ENCODE measurements at places on chromosomes 2 and 18. TPM values are rescaled to one million over a fixed set of nuclear protein-coding genes. Genes with fewer than 3 reads are reported as not detected.

Gene GALR1
- not detected for total RNA-seq

Gene XIRP2
- total RNA-seq = 1.9 TPM

Gene CRYBA2
- not detected for total RNA-seq

Gene C2orf78
- not detected for total RNA-seq

Gene ANKRD44
- 11.5 TPM for total RNA-seq

Gene RAX
- not detected for total RNA-seq

Gene TMEM247
- total RNA-seq = 0.43 TPM

Gene NGEF
- 0.57 TPM for total RNA-seq

Gene FAP
- 272 TPM for total RNA-seq

Gene R3HDM1
- total RNA-seq = 7.0 TPM

Gene ST6GAL2
- total RNA-seq = 0.44 TPM

Gene CMPK2
- total RNA-seq = 0.22 TPM

Gene MYL1
- not detected for total RNA-seq

Gene ZNF513
- 12.3 TPM for total RNA-seq

Gene ABCG8
- total RNA-seq = not detected

Gene RAB6C
- not detected for total RNA-seq

Gene BOD1L2
- total RNA-seq = not detected

Gene TACR1
- 0.29 TPM for total RNA-seq

Gene GPR35
- total RNA-seq = 0.14 TPM

Gene HOXD13
- total RNA-seq = not detected

Gene USP40
- total RNA-seq = 37.9 TPM

Gene SIX3
- not detected for total RNA-seq

Gene TUBA3E
- not detected for total RNA-seq

Gene CTAGE1
- total RNA-seq = not detected

Gene ACVR1
- total RNA-seq = 41.6 TPM

Gene ALPP
- total RNA-seq = not detected

Gene DOK6
- total RNA-seq = 0.66 TPM

Gene UGT1A4
- total RNA-seq = not detected

Gene INHBB
- not detected for total RNA-seq

Gene PROM2
- total RNA-seq = 0.72 TPM

Gene RPRM
- not detected for total RNA-seq

Gene CAVIN2
- total RNA-seq = 18.6 TPM

Gene CTIF
- total RNA-seq = 32.4 TPM

Gene HES6
- 9.6 TPM for total RNA-seq

Gene HOXD9
- total RNA-seq = 1.7 TPM

Gene ZNF385B
- not detected for total RNA-seq

Gene STARD6
- total RNA-seq = not detected

Gene ATP8B1
- total RNA-seq = 37.5 TPM

Gene SLC8A1
- total RNA-seq = 10.1 TPM

Gene SPRED2
- 16.0 TPM for total RNA-seq

Gene STAT4
- total RNA-seq = 1.1 TPM

Gene SKOR2
- total RNA-seq = not detected

Gene LCT
- not detected for total RNA-seq

Gene MC2R
- not detected for total RNA-seq

Gene LIPT1
- 2.0 TPM for total RNA-seq

Gene POU3F3
- not detected for total RNA-seq

Gene CNRIP1
- total RNA-seq = 42.2 TPM

Gene OXER1
- total RNA-seq = not detected

Gene PAX3
- not detected for total RNA-seq

Gene CREB1
- total RNA-seq = 27.8 TPM

Gene RRM2
- total RNA-seq = 2.0 TPM

Gene C2orf15
- total RNA-seq = not detected

Gene DCDC2C
- total RNA-seq = not detected

Gene HJURP
- 56.3 TPM for total RNA-seq

Gene CTNNA2
- total RNA-seq = not detected

Gene RND3
- 269 TPM for total RNA-seq

Gene KRTCAP3
- total RNA-seq = not detected

Gene DUSP19
- 0.88 TPM for total RNA-seq

Gene HOXD8
- total RNA-seq = 6.3 TPM

Gene TYMS
- 35.1 TPM for total RNA-seq
